Neural cell (in vitro differentiated cells): ENCODE measurements at places on chromosomes 13 and 19. TPM values are rescaled to one million over a fixed set of nuclear protein-coding genes. Genes with fewer than 3 reads are reported as not detected.

The ADGRE3 gene
- not detected in 2 replicates for polyA plus RNA-seq

The AMH gene
- polyA plus RNA-seq = 57.5 and 71.5 TPM in 2 replicates

The ATF5 gene
- 16.1 and 18.9 TPM in 2 replicates for polyA plus RNA-seq

The MAST1 gene
- 65.0 and 105 TPM in 2 replicates for polyA plus RNA-seq

The IFI30 gene
- polyA plus RNA-seq = 0.82 TPM in 1 of 2 replicates, not detected in the other

The CLPTM1 gene
- polyA plus RNA-seq = 12.0 and 15.3 TPM in 2 replicates

The PLA2G4C gene
- polyA plus RNA-seq = 8.6 and 13.1 TPM in 2 replicates

The LCP1 gene
- polyA plus RNA-seq = 0.36 and 0.76 TPM in 2 replicates

The LAIR1 gene
- not detected in 2 replicates for polyA plus RNA-seq

The PRRG2 gene
- polyA plus RNA-seq = not detected in 2 replicates

The PGLYRP2 gene
- not detected in 2 replicates for polyA plus RNA-seq

The DACT3 gene
- 29.3 and 32.5 TPM in 2 replicates for polyA plus RNA-seq

The ZNF728 gene
- polyA plus RNA-seq = not detected in 2 replicates

The FGF14 gene
- polyA plus RNA-seq = 35.6 and 36.4 TPM in 2 replicates

The SOHLH2 gene
- 4.5 and 4.7 TPM in 2 replicates for polyA plus RNA-seq

The LRRC25 gene
- polyA plus RNA-seq = not detected in 2 replicates

The TTYH1 gene
- polyA plus RNA-seq = 33.4 and 36.1 TPM in 2 replicates

The GRIN2D gene
- polyA plus RNA-seq = 1.8 and 2.8 TPM in 2 replicates

The MYBPC2 gene
- polyA plus RNA-seq = not detected in 2 replicates

The LIM2 gene
- polyA plus RNA-seq = not detected in 2 replicates

The SLC1A6 gene
- 46.6 and 51.7 TPM in 2 replicates for polyA plus RNA-seq

The BEST2 gene
- not detected in 2 replicates for polyA plus RNA-seq

The OXGR1 gene
- polyA plus RNA-seq = not detected in 2 replicates

The GFY gene
- polyA plus RNA-seq = not detected in 2 replicates

The WDR88 gene
- 0.35 TPM in 1 of 2 replicates, not detected in the other for polyA plus RNA-seq

The CABP5 gene
- polyA plus RNA-seq = not detected in 2 replicates

The IL17D gene
- 14.5 and 17.5 TPM in 2 replicates for polyA plus RNA-seq

The IL11 gene
- polyA plus RNA-seq = 0.62 and 1.7 TPM in 2 replicates

The APC2 gene
- polyA plus RNA-seq = 50.5 and 79.7 TPM in 2 replicates

The LIN7B gene
- 88.7 and 99.0 TPM in 2 replicates for polyA plus RNA-seq

The PPP1R15A gene
- 73.3 and 73.6 TPM in 2 replicates for polyA plus RNA-seq

The NKPD1 gene
- 1.6 and 2.8 TPM in 2 replicates for polyA plus RNA-seq

The CACNG6 gene
- polyA plus RNA-seq = 0.28 and 0.60 TPM in 2 replicates

The TEX101 gene
- polyA plus RNA-seq = not detected in 2 replicates

The MRPL34 gene
- polyA plus RNA-seq = 61.7 and 85.1 TPM in 2 replicates

The CYSLTR2 gene
- polyA plus RNA-seq = 0.19 and 0.26 TPM in 2 replicates

The KIR3DL2 gene
- polyA plus RNA-seq = not detected in 2 replicates

The TNFAIP8L1 gene
- 0.99 and 1.6 TPM in 2 replicates for polyA plus RNA-seq

The SIGLEC12 gene
- not detected in 2 replicates for polyA plus RNA-seq

The SIGLEC5 gene
- not detected in 2 replicates for polyA plus RNA-seq

The JAK3 gene
- polyA plus RNA-seq = 0.04 and 0.11 TPM in 2 replicates

The ANGPTL4 gene
- polyA plus RNA-seq = not detected in 2 replicates

The TMEM238 gene
- polyA plus RNA-seq = not detected in 2 replicates

The ZNF44 gene
- 14.7 and 19.2 TPM in 2 replicates for polyA plus RNA-seq

The SWSAP1 gene
- polyA plus RNA-seq = 2.1 and 2.4 TPM in 2 replicates

The HSD17B14 gene
- polyA plus RNA-seq = 0.40 and 0.44 TPM in 2 replicates
